ENCODE measurements at places on chromosomes 11 and 22.

GRCh38 chr22:30931541-30932300 is 36.9 kb downstream of the MORC2 start:
- no peak for DNase-seq

- DNase-seq: no peak
Observed at GRCh38 chr11:79170321-79170720, 270.5 kb downstream of the TENM4 start.

DNA sequence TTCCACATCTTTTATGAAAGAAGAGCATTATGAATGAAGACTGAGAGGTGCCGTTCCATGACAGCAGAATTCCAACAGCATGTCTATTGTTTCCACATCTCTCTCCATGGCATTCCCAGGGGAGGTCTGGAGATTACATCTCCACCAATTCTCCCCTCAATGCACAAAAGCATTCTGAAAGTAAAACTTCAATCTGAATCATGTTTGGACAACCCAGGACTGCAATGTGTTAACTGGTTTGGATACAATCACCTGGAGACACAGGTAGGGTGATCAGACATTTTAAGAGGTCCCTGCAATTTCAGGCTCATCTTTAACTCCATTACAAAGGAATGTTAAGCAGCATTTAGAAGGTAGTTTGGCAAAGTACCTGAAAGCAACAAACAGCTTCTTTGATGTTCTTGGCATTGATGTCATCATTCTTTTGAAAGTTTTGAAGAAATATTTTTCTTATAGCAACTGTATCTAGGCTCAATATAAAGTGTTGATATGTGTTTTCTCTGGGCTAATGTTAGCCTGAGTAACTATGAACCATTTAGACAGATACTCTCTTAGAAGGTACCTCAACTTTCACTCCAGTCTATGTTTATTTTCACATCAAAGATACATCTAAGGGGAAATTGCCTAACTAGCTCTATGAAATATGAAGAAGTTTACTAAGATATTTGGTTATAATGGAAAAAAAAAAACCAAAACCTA is 181.4 kb upstream of the MTMR2 start:
- no peak for DNase-seq

DNA sequence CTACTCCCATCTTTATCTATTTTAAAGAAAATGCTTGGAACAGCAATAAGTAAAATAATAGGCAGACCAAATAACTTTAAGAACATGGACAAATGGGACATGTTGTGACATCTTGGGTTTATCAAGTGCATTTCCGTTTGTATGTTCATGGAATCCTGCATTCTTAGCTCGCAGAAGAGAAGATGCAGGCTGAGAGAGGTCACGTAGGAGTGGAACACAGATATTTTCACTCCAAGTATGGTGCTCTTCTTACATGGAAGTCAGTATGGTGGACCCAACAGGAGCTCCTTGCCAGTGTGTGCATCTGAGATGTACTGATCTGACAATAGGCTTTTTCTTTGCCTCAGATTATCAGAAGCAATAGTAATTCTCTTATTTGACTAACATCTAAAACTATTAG is 1.7 kb downstream of the E2F8 start:
- DNase-seq: no peak

DNA sequence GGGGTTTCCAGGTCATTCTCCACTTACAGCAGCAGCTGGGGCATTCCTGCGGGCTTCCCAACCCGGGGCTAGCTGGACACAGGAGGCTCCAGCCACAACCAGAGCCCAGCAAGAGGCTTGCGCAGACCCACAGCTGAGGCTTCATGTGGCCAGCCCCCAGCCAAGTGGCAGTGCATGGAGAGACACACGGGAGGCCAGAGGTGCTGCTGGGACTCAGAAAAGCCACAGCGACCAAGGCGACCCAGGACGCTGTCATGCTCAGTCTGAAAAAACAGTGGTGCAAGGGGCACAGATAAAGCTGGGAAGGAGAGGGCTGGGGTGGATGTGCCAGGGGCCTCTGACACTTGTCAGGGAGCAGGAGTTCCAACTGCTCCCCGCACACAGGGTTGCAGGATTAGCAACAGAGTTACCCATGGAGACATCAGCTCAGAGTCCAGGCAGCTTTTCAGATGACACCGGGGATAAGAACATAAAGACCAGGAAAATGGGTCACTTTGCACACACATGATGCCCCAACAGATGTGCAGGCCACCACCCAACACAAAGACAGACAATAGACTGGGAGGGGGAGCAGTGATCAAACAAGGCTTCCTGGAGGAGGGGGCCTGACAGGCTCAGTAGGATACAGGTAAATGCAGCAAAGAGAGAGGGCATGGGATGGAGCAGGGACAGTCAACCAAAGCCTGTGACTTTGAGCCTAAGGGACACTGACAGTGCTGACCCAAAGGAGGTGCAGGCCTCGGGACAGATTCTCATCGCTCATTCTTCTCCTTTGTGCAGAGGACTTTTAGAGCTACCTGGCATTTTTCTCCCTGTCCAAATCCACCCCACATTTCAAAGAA is 6.9 kb upstream of the NEAT1 start:
- DNase-seq: no peak

- DNase-seq: no peak
Observed at GRCh38 chr11:130278745-130279144, 36.0 kb downstream of the ZBTB44 start.

DNA sequence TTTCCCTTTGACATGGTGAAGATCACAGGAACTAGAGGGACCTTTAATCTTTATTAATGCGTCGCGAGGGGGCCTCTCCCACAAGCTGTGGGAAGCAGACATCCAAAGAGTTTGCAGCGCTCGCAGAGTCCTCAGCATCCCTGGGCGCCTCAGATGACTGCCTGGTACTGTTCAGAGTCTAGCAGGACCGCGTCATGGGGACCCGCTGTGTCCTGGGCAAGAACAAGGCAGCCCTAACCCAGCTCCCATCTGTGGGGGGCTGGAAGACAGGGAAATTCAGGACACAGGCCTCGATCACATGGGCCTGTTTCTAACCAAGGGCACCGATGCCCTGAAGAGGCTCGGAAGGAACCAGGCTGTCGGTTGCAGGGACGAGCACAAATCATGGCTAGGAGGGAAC is 40.0 kb downstream of the CACNG2 start:
- no peak for DNase-seq

DNA sequence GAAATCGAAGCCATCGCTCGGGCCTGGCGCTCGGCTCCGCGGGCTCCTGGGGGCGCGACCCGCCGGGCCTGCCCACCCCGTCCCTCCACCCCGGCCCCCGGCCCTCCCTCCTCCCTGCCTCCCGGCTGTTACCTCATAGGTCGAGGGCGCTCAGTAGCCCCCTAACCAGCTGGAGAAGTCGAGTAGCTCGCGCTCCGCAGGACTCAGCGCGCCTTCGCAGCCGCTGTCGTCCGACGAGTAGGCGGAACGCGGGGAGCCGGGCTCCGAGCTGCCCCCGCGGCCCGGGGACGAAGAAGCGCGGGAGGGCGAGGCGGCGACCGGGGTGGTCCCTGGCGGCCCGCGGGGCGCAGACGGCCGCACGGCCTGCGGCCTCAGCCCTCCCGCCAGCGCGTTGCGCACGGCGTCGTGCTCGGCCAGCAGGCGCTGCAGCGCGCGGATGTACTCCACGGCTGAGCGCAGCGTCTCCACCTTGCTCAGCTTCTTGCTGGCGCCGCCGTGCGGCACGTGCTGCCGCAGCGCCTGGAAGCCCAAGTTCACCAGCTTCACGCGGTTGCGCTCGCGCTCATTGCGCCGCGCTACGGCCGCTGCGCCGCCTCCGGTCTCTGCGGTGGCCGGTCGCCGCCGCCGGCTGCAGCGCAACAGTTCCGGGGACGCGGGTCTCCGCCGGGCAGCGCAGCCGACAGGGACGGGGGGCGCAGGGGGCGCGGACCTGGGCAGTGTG is 627 bp downstream of the ASCL2 start:
- peak; percentile 60 for DNase-seq

GRCh38 chr11:59102259-59102765 is 4.7 kb upstream of the FAM111B start:
- DNase-seq: peak; percentile 52

DNA sequence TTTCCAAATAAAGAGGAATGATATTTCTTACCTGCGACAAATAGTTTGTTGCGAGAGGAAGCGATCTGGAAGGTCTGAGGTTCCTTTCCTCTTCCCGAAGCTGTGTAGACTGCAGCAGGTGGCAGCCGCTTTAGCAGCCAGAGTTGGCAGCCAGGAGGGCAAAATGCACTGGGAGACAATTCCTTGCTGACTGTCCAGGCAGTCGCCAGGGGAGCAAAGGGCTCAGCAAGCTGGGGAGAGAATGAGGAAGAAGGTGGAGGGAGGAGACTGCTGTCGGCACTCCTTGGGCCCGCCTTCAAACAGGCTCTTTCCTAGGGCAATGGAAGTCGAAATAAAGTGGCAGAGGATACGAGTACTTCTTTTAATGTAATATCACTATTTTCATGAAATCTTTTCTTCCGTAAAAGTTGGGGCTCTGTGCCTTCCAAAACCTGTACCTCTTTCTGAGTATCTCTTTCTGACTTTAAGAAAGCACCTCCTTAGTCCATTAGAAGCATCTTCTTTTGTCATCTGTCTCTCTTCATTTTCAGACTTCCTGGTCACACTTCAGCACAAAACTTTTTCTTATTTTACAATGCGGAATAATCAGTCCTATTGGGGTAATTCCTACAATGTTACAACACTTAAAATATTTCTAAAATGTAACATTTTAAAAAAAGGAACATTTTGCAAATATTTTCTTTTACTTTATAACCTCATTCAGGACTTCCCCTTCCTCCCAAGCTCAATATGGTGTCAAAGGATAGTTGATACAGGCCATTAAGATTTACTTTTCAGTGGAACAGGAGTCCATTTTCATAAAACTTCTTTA is at the start of gene IL18:
TSS of gene IL18 (minus strand) at position 220 of the 811 bp plus-strand sequence. CDS start 9,041 bp downstream, outside the sequence.
- no peak for DNase-seq

DNA sequence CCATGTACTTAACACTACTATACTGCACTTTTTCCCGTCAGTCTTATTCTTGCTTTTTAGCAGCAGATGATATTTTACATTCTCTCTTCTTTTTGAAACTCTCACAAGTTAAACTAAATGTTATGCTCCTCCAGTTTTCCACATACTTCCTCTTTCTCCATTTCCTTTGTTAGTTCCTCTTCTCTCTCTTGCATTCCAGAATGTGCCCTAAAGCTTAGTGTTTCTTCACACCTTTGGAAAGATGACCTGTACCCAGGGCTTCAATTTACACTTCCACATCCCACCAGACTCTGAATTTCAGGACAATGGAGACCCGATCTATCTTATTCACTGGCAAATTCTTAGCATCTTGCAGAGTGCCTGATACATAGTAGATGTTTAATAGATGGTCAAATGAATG is 51.8 kb downstream of the APIP start:
- no peak for DNase-seq

Data from activated naive CD4-positive, alpha-beta T cell treated with anti-CD3 and anti-CD28 coated beads, Interleukin-2, amount 50 U/mL, for 16 hours (primary cell).